ENCODE measurements at places on chromosomes 3 and 15.

DNA sequence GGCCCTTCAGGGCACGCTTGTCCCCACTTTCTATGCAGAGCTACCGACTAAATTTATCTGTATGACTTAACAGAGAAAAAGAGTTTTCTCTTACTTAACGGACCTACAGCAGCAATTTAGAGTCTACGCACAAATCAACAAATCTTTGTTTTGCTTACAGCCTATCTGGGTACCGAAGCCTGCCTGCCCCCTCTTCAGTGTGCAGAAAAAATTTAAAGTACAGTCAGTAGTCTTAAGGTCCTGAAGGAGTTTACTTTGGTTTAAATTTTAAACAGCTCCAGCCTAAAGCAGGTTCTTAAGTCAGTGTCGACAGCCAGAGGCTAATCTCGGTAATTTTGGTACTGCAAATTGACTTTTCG, 570 bp downstream of the SACM1L start:
- no peak for DNase-seq

- no peak for DNase-seq
Observed at GRCh38 chr15:78034495-78035191, 42.9 kb downstream of the TBC1D2B start.

DNA sequence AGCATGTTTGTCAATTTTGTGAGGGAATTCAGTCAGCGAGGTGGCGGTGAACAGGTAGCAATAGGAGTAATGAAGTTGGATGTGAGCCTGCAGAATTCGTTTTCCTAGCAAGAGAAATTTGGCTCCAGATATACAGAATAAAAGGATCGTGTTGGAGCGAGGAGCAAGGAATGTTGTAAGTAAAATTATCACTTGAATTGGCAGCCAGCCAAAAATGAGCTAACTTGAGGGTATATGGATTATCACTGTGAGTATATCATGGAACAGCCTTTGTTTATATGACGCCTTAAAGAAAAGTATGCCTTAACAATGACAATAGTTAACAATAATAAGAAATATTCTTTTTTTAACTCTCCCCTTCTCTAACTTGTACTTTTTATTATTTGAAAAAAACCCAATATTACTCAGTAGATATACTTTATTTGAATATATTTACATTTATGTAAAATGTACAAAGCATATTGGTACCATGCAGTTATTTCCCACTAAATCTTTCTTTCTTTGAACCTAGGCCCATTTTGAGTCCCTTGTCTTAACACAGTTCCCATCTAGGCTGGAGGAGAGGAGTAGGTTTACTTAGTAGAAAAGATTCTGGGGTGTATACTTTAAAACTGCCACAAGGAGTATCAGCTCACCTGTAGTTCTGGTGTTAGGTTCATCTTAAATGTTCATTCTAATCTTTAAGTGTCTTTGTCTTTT, 29.3 kb downstream of the EPHA6 start:
- no peak for DNase-seq

GRCh38 chr3:23889386-23889785, 27.4 kb downstream of the NKIRAS1 start:
- no peak for DNase-seq

GRCh38 chr3:72907131-72907711, 19.4 kb downstream of the GXYLT2 start:
- DNase-seq, result peak; percentile 82

GRCh38 chr3:109059264-109059663, 58.7 kb downstream of the MORC1 start:
- DNase-seq, result no peak

- DNase-seq, result peak; percentile 78
Observed at GRCh38 chr3:124780761-124781475, 50.7 kb downstream of the UMPS start.

GRCh38 chr3:73523661-73524060, 101.1 kb downstream of the PDZRN3 start:
- no peak for DNase-seq

- DNase-seq, result no peak
Observed at GRCh38 chr3:106008766-106009165, 140.0 kb upstream of the CBLB start.

GRCh38 chr15:77402740-77403379, 17.0 kb downstream of the PEAK1 start:
- DNase-seq, result peak; percentile 80

GRCh38 chr15:51932161-51932560, 39.4 kb downstream of the LEO1 start:
- DNase-seq, result no peak
